ENCODE measurements at places on chromosomes 12 and 14. TPM values are rescaled to one million over a fixed set of nuclear protein-coding genes. Genes with fewer than 3 reads are reported as not detected.

The EIF2S3B gene
- 1.1 TPM for total RNA-seq

The FAM186B gene
- total RNA-seq = 0.09 TPM

The GPR135 gene
- total RNA-seq = 0.38 TPM

The ZNF385A gene
- total RNA-seq = 1.6 TPM

The SERPINA12 gene
- 0.05 TPM for total RNA-seq

The KRT6A gene
- 14.4 TPM for total RNA-seq

The KRT6C gene
- total RNA-seq = 0.28 TPM

The KLHL33 gene
- total RNA-seq = 0.80 TPM

GRCh38 chr12:7868391-7868790 lies 4.3 kb downstream of the SLC2A14 start:
- H3K36me3 ChIP-seq = no peaks in the 10 kb centered on the region
- H3K27me3 ChIP-seq = peaks cover 27% of the 10 kb centered on the region
- no peak overlapping the region for H3K4me3 ChIP-seq
- no peak overlapping the region for H3K27ac ChIP-seq

- peaks cover 42% of the 10 kb centered on the region for H3K27me3 ChIP-seq
- H3K4me3 ChIP-seq = no peak overlapping the region
- H3K4me1 ChIP-seq = peaks cover 11% of the 10 kb centered on the region
These were observed 2.5 kb downstream of the LGALS3 start for GRCh38 chr14:55131370-55132137.

- no peaks in the 10 kb centered on the region for H3K4me1 ChIP-seq
- no peaks in the 10 kb centered on the region for H3K27me3 ChIP-seq
- no peak overlapping the region for H3K4me3 ChIP-seq
- no peak overlapping the region for H3K27ac ChIP-seq
- no peaks in the 10 kb centered on the region for H3K36me3 ChIP-seq
These were observed 140.4 kb upstream of the FRMD6 start for GRCh38 chr14:51511265-51511664.

GRCh38 chr12:122528992-122529391 lies 1.9 kb downstream of the KNTC1 start:
- peaks cover 4% of the 10 kb centered on the region for H3K36me3 ChIP-seq
- no peak for DNase-seq
- H3K27ac ChIP-seq = no peak overlapping the region
- peaks cover 9% of the 10 kb centered on the region for H3K4me1 ChIP-seq
- no peaks in the 10 kb centered on the region for H3K27me3 ChIP-seq

- H3K4me1 ChIP-seq = peaks cover 21% of the 10 kb centered on the region
- peaks cover 99% of the 10 kb centered on the region for H3K27me3 ChIP-seq
- no peaks in the 10 kb centered on the region for H3K36me3 ChIP-seq
- peak overlapping the region; percentile 8 for H3K4me3 ChIP-seq
These were observed 10.5 kb downstream of the ARHGEF25 start for GRCh38 chr12:57621497-57622292.
